ACHN (cell line): ENCODE measurements at places on chromosomes 11 and 22.

GRCh38 chr11:72741429-72741833 is 10.8 kb downstream of the ARAP1 start:
- no peak for DNase-seq

GRCh38 chr11:69173331-69173730 is 17.6 kb downstream of the SMIM38 start:
- no peak for DNase-seq

DNA sequence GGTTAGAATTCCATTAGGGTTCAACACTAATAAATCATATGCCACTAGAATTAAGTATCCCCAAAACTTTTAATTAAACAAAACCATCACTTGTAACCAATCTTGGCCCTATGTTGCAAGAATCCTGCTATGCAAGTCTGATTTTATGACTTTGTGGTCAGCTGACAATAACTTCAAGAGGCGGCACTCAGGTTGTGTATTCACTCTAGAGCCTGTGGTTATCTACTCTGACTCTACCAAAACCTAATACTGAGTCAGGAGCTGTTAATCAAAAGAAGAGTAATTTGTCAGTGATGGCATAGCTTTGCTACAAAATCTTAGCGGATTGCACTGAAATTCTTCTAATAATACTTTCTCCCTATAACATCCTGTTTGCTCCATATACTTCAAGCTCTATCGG is 253.7 kb downstream of the AASDHPPT start:
- no peak for DNase-seq

DNA sequence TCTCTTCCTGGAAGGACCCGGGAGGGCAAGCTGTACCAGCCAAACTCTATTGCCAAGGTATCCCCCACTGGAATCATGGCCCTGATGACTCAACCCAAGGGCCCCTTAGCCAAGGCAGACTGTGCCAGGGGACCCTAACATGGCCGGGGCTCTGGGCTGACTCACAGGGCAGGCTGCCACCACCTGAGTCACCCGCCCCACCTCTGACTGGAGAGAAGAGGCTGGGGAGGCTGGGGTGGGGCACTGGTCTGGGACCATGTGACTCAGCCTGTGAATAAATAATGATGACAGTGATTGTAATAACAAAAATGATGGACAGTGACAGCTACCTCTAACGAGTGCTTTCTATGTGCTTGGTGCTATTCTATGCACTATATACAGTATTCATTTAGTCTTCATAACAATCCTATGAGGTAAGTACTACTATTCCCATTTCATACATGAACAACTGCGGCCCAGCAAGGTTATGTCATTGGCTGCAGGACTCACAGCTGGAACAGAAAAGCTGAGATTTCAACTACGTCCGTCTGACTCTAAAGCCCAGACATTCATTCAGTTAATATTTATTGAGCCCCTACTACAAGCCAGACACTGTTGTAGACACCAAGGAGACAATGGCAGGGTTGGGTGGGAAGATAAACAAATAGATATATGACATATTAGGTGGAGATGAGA is 84.2 kb downstream of the FBXO7 start:
- DNase-seq, result peak; percentile 72
